M059J (cell line): ENCODE measurements at places on chromosomes 1 and 21.

DNA sequence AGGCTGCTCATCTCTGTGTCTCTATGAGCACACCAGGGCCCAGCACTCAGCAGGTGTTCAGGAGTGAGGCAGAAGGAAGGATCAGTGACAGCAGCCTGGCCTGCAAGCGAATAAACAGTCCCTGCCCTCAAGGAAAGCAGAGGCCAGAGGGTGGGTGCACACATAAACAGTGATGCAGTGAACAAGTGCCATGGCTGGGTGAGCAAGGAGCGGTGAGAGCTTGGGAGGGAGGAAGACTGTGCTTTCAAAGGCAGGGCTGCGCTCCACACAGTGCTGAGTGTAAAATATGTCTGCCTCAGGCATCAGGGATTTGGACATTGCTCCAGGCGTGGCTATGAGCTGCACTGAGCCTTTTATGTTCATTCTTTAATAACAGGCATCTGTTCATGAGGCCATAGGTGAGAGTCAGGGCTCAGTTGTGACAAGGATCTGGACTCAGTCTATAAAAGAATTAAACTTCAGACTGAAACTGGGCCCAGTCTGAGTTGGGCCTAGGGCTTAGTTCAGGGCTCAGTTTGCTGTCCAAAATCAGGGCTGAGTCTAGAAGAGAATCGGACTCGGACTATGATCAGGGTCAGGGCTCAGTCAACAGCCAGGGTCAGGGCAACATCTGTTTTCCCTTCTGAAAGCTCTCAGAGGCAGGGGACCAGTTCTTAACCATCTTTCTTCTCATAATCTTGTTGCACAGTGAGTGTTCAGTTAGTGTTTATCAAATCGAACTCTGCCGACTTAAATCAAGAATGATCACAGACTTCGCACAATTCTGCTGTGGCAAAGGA, 213.7 kb downstream of the FOXD2 start:
- no peak for DNase-seq

DNA sequence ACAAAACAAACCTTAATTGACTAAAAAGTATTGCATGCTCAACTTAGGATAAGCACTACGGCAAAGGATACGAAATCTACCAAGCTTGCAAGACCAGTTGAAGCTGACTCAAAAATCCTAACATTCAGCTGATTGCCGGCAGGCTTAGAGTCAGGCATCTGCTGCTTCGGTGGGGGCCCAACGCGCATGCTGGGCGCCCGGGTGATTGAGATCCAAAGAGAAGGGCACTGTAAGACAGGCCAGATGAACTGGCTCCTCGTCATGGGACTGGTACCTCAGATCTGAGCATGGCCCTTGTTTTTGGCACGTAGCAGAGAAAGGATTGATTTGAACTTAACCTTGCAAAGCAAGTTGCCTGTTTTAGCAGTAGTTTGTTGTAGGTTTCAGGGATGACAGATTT, 86.6 kb downstream of the PRDM2 start:
- no peak for DNase-seq

DNA sequence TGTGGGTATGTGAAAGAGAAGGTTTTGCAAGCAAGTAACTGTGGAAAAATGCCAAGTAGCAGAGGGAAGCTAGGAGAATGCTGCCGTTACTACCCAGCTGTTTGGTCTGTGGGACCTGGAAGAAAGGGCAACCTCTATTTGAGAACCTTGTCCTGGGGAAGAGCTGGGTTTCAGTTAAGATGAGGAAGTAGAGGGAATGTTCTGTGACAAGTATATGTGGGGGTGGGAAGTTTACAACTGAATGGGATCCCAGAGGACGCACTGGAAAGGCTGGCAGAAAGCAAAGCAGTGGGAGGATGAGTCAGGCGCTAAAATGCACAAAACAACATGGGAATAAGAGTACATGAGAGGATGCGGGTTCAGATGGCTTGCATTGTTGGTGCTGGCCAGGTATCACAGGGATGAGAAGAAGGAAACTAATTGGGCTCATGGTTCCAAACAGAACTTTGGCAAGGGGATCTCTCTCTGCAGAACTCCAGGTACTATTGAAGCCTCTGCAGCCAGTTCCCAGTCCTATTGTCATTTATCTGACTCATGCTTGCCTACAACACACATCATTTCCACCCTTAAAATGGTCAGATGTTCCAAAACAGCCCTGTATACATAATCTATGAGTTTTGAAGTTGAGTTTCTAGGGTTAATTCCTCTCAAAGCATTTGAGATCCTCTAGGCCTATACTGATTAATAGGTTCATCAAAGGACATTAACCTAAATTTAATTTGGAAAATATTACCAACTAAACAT, 88.5 kb upstream of the VAV3 start:
- DNase-seq = no peak

GRCh38 chr1:15429701-15430149, 8.5 kb upstream of the CTRC start:
- peak; percentile 83 for DNase-seq

- peak; percentile 92 for DNase-seq
These were observed at the start of gene TAGLN2 for GRCh38 chr1:159924791-159925718. TSS of gene TAGLN2 (minus strand) at chr1:159925507. CDS start at chr1:159920509, 4,998 bp downstream.

DNA sequence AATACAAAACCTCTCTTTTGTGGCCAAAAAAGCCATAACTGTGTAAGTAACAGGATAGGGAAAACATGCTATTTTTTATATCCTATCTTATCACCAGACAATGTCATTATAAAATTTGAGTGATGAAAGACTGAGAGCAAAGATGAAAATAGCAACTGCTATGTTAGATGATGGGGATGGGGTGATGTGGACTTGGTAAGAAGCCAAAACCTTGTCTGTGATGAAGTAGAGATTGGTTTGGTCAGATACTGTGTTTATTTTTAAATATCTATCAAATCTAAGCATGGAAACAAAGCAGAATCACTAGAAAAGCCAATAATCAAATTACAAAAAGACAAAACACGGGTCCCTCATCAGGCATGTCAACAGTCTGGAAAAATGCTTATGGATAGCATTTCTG, 631.1 kb upstream of the NR5A2 start:
- DNase-seq = no peak

- no peak for DNase-seq
These were observed 8.8 kb upstream of the P3R3URF start for GRCh38 chr1:46184920-46185658.

GRCh38 chr1:205505791-205506190, 1.3 kb downstream of the CDK18 start:
- peak; percentile 49 for DNase-seq
